ENCODE measurements at places on chromosomes 3 and 15. TPM values are rescaled to one million over a fixed set of nuclear protein-coding genes. Genes with fewer than 3 reads are reported as not detected.

- no peak overlapping the region for H3K27ac ChIP-seq
- no peak overlapping the region for H3K4me3 ChIP-seq
- no peak for DNase-seq
- H3K36me3 ChIP-seq, result no peaks in the 10 kb centered on the region
- H3K27me3 ChIP-seq, result no peaks in the 10 kb centered on the region
Observed at GRCh38 chr3:25056803-25057351, 371.2 kb upstream of the RARB start.

- H3K4me1 ChIP-seq, result no peaks in the 10 kb centered on the region
- H3K4me3 ChIP-seq, result no peak overlapping the region
- no peaks in the 10 kb centered on the region for H3K36me3 ChIP-seq
- DNase-seq, result no peak
Observed at GRCh38 chr15:73125219-73125618, 73.0 kb downstream of the NEO1 start.

- no peaks in the 10 kb centered on the region for H3K4me1 ChIP-seq
- no peaks in the 10 kb centered on the region for H3K36me3 ChIP-seq
- H3K27ac ChIP-seq, result no peak overlapping the region
- peak; percentile 9 for DNase-seq
Observed at GRCh38 chr3:8730656-8731055, 2.9 kb upstream of the CAV3 start.

DNA sequence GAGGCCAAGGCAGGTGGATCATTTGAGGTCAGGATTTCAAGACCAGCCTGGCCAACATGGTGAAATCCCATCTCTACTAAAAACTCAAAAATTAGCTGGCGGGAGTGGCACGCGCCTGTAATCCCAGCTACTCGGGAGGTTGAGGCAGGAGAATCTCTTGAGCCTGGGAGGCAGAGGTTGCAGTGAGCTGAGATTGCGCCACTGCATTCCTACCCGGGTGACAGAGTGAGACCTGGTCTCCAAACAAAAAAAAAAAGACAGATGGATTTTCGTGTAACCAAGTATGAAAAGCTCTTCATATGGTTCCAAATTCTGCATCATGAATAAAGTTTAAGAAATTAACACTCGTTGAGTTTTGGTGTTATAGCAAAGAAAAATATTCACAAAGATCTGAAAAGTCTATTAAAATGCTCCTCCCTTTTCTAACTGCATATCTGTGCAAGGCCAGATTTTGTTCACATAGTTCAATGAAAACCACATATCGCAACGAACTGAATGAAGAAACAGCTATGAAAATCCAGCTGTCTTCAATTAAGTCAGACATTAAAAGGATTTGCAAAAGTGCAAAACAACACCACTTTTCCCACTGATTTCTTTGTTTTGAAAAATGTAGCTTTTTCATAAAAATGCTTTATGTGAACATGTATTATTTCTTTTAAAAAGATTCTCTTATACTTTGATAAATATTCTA lies 23.8 kb upstream of the FBLN2 start:
- H3K4me1 ChIP-seq, result no peaks in the 10 kb centered on the region
- no peak overlapping the region for H3K27ac ChIP-seq
- H3K4me3 ChIP-seq, result no peak overlapping the region
- H3K27me3 ChIP-seq, result no peaks in the 10 kb centered on the region

DNA sequence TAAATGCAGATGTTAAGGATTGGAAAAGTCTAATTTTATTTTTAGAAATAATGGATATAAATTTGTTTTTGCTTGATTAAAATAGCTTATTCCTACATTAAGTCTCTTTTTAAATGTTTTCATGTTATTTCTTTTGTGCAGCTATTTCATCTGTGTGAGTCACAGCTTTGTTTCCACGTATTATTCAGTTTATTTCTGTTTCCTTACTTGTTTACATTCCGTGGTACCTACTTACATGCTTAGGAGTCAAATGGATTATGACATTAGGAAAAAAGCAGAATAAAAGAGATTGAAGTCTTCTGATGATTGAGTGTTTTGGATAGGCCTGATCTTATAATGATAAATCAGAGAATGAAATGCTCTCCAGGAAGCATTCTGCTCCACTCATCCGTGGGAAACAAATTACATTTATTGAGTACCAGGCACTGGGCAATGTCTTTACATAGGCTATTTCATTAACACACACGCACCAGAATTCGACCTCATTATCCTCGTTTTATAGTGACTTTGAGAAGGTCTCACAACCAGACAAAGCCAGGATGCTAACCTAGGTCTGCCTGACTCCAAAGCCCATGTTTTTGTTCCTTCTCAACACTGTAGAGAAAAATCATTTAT lies 38.1 kb upstream of the RASA2 start:
- H3K27ac ChIP-seq, result peak overlapping the region; percentile 57
- no peak for DNase-seq
- H3K4me1 ChIP-seq, result peaks cover 3% of the 10 kb centered on the region
- peaks cover 2% of the 10 kb centered on the region for H3K36me3 ChIP-seq

DNA sequence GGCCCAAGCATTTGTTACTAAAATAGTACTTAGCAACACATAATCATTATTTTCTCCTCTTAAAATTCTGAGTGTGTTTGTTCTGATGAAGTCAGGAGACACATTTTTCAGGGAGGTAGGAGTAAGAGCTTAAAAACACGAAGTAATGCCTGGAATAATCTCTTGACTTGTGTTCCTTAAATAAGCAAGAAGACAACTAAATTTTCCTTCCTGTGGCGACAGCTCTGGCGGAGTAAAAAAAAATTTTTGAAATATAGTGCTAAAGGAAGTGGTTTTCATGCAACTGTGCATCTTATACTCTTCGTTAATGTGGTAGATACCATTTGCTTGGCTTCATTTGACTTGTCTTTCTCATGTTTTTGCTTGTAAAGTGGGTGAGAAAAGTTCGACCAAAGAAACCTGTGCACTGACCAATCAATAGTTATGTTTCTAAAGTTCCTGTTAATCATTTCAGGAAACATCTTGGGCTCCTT lies 11.1 kb upstream of the MBNL1 start:
- H3K27me3 ChIP-seq, result no peaks in the 10 kb centered on the region
- H3K36me3 ChIP-seq, result no peaks in the 10 kb centered on the region
- H3K4me1 ChIP-seq, result peaks cover 3% of the 10 kb centered on the region
- no peak for DNase-seq

GRCh38 chr3:71994203-71994602 lies 209.3 kb upstream of the PROK2 start:
- peaks cover 1% of the 10 kb centered on the region for H3K27me3 ChIP-seq
- DNase-seq, result peak; percentile 50
- H3K4me1 ChIP-seq, result no peaks in the 10 kb centered on the region
- no peaks in the 10 kb centered on the region for H3K36me3 ChIP-seq
- H3K27ac ChIP-seq, result no peak overlapping the region

DNA sequence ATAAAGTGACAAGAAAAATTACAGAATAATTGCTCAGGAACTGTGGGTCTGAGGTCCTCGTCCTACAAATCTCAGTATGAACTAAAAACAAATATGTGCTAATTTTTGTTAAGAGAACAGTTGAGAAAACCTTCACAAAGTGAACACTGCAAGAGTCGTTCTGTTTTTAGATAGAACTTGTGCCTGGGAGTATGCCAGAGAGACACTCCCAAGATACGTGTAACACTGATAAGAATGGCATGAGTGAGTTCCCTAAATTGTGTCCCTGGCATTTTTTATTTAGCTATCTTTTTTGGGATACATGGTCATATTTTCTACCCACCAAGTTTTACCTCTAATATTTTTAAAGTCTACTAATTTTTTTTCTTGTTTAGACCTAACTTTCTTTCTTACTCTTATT lies 860.0 kb upstream of the NR2F2 start:
- H3K36me3 ChIP-seq, result no peaks in the 10 kb centered on the region
- H3K4me1 ChIP-seq, result no peaks in the 10 kb centered on the region
- H3K27ac ChIP-seq, result no peak overlapping the region
- H3K27me3 ChIP-seq, result no peaks in the 10 kb centered on the region
- H3K4me3 ChIP-seq, result no peak overlapping the region

DNA sequence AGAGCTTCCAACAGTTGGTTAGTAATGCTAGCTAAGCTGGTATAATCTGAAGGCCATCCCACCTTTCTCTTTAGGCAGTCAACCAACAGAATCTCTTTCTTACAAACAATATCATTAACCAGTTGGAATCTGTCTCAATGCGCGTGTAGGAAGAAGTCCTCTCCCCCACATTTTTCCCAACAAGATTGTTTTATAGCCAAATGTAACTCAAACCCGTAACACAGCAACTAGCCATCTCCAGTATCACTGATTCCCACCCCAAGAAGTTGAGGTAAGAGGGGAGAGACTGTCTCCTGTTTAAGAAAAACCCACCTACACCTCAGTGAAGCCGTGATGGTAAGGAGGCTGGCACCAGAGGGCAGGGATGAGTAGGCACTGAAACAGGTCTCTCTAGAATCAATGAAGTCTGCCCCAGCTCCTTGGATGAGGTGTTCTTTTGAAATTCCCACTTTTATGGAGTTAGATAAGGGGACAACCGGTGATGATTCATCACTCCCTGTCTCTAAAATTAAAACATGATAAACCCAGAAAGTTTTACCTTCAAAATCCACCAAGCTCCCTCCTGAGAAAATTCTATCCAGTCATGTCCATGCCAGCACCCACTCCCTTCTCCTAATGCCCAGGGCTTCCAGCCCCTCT lies 30.9 kb downstream of the CDC25A start:
- H3K4me3 ChIP-seq, result no peak overlapping the region
- H3K4me1 ChIP-seq, result no peaks in the 10 kb centered on the region
- H3K27ac ChIP-seq, result no peak overlapping the region
- no peaks in the 10 kb centered on the region for H3K36me3 ChIP-seq

- no peak for DNase-seq
- no peaks in the 10 kb centered on the region for H3K4me1 ChIP-seq
- no peaks in the 10 kb centered on the region for H3K36me3 ChIP-seq
- H3K4me3 ChIP-seq, result no peak overlapping the region
Observed at GRCh38 chr15:64068133-64068532, 21.8 kb upstream of the DAPK2 start.

GRCh38 chr15:59739557-59740186 lies 50.6 kb upstream of the BNIP2 start:
- DNase-seq, result no peak
- H3K27ac ChIP-seq, result no peak overlapping the region
- no peaks in the 10 kb centered on the region for H3K36me3 ChIP-seq
- no peak overlapping the region for H3K4me3 ChIP-seq

DNA sequence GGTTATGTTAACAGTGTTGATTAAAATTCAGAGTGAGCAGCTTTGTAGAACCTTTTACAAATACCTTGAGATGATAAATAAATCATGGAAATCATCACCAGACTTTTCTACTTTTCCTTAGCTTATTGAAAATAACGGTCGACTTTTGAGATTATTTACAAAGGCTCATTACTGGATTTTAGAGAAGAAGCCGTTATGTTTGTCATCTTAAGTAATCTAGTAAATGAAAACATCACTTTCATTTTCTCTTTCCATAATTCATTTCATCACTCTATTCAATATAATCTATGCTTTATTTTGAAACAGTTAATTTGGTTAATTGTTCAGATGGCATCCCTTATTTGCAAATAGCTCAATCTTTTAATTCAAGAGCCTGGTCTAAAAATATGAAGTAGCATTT lies 3.6 kb downstream of the PLCL2 start:
- no peak overlapping the region for H3K27ac ChIP-seq
- peaks cover 4% of the 10 kb centered on the region for H3K4me1 ChIP-seq
- no peak for DNase-seq
- H3K27me3 ChIP-seq, result no peaks in the 10 kb centered on the region
- no peaks in the 10 kb centered on the region for H3K36me3 ChIP-seq
- no peak overlapping the region for H3K4me3 ChIP-seq

DNA sequence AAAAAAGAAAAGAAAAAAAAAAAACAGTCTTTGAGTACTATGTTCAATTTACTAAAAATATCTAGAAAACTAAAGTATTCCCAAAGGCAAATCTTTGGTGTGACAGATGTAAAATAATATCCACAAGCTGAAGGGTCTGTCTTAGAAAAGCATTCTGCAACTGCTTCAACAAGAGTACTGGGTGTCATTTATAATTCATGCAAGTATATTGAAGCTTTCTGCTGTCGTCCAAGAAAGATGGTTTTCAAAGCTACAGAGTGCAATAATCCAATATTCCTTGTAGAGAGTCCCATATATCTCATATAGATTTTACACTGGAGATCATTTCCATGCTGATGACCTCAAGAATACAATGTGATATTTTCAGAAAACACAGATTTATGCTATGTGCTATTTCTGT lies 90.9 kb upstream of the SUCLG2 start:
- H3K27ac ChIP-seq, result no peak overlapping the region
- DNase-seq, result no peak
- H3K27me3 ChIP-seq, result no peaks in the 10 kb centered on the region
- H3K36me3 ChIP-seq, result no peaks in the 10 kb centered on the region
- no peaks in the 10 kb centered on the region for H3K4me1 ChIP-seq
- H3K4me3 ChIP-seq, result no peak overlapping the region

GRCh38 chr15:78369161-78369560 lies 29.0 kb downstream of the CRABP1 start:
- H3K36me3 ChIP-seq, result no peaks in the 10 kb centered on the region
- no peak overlapping the region for H3K4me3 ChIP-seq
- no peak for DNase-seq
- H3K4me1 ChIP-seq, result no peaks in the 10 kb centered on the region

DNA sequence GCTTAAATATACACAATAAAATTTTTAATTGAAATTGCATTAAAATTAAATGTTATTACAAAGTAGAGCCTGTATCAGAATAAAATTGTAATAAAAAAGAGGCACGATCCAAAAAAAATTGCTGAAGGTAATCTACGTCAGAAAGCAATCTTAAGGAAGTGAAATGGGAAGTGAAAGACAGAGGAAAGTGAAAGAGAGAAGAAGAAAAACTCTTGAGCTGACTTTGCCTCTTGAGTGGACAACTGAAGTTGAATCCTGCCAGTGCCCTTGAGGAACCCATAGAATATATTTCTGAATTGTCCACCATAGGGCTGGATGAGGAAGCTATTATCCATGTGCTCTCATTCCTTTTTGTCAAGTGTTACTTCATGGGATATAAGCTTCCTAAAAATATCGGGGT lies 285.1 kb upstream of the STAC start:
- no peak overlapping the region for H3K27ac ChIP-seq
- peaks cover 2% of the 10 kb centered on the region for H3K4me1 ChIP-seq
- H3K36me3 ChIP-seq, result no peaks in the 10 kb centered on the region
- H3K27me3 ChIP-seq, result no peaks in the 10 kb centered on the region
- H3K4me3 ChIP-seq, result no peak overlapping the region
- no peak for DNase-seq

DNA sequence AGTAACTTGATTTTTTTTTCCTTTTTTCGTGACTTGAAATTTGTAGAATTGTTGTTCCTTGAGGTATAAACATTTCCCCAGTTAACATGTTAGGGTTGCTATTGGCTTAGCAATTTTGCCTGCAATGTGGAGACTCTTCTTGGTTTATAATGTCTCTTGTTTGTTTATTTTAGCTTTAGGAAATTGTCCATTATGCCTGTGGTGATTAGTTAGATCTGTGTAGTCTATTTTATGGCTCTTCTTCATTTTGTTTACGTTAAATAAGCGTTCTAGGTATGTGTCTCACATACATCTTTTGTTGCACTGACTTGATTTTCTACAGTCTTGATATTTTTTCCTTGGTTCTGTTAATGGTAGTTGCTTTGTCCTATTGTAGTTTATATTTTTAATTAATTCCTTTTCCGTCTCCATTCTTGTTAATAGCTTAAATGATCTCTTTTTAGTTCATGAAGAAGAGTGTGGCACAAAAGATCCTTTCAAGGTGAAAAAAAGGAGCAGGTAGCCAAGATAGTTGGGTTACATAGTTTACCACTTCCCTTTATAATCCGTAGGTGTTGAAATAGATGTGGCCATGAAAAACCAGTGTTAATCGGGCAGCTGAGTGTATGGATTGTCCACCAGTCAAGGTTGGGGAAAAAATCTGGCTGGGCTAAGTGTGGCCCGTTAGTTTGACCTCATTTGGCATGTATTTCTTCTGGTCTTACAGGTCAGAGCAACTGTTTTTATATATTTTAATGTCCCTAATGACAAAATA lies 12.1 kb downstream of the IQGAP1 start:
- DNase-seq, result no peak

The DAPK2 gene
- total RNA-seq, result 6.0 TPM

The DOCK3 gene
- 0.97 TPM for total RNA-seq

The ATP13A5 gene
- total RNA-seq, result not detected

The IP6K1 gene
- total RNA-seq, result 40.2 TPM

The EFCC1 gene
- 1.5 TPM for total RNA-seq
